Fibroblast of the aortic adventitia (primary cell): ENCODE measurements at places on chromosomes 11 and 22. TPM values are rescaled to one million over a fixed set of nuclear protein-coding genes. Genes with fewer than 3 reads are reported as not detected.
A peak's percentile ranks its signal among the peaks of the same experiment; 100 is the strongest.

NAALADL1 gene
- 9.7 and 11.5 TPM in 2 replicates for total RNA-seq

DNA sequence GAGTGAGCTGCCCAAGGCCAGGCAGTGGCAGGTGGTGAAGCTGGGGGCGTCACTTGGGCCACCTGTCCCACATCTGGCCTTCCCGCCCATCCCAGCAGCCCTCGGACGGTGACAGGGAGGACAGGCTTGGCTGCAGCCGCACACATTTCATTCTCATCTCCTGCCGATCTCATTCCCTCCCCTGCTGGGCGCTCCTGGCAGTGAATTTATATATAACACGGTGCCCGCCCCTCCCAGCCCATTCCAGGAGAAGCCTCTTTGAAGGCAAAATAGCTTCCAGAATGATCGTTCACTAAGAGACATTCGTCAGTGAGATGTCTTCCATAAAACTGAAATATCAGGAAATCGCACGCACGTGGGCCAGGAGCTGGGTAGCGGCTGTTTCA, 861.3 kb downstream of the TBC1D22A start:
- no peak for DNase-seq

- DNase-seq, result no peak
Measured at GRCh38 chr11:10295064-10295901, 1.3 kb upstream of the SBF2 start.

HEPHL1 gene
- not detected in 2 replicates for total RNA-seq

DNA sequence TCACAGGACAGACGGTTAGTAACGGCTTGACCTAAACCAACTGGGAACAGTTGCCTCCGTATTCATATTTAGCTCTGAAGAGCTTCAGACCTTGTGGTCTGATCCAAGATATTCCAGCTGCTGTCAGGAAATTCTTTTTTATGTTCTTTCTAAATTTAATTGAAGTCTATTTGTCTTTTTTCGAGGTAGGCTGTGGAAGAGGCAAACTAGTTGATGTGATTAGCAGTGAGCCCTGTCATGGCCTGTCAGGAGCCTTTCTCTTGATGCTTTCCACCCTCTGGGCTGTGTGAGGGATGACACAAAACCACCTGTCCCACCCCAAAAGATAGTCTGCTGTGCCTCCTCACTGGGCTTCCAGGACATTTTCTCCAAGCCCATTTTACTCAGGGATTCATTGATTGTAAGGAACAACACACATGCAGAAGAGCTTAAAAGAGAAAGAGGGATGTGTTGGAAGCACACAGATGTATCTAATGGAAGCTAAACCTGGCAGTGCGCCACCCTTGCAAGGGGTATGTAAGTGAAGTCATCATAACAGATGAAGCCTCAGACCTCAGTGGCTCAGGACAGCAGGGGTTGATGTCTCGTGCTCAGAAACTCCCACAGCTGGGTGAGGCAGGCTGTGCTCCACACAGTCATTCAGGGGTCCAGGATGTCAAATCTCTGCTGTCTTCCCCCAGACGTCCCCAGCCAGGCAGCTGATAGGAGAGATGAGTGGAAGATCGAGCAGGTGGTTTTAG, 170.0 kb downstream of the NCAM1 start:
- DNase-seq, result no peak

TBX10 gene
- total RNA-seq, result not detected in 2 replicates

C11orf52 gene
- 0.63 TPM in 1 of 2 replicates, not detected in the other for total RNA-seq

DNA sequence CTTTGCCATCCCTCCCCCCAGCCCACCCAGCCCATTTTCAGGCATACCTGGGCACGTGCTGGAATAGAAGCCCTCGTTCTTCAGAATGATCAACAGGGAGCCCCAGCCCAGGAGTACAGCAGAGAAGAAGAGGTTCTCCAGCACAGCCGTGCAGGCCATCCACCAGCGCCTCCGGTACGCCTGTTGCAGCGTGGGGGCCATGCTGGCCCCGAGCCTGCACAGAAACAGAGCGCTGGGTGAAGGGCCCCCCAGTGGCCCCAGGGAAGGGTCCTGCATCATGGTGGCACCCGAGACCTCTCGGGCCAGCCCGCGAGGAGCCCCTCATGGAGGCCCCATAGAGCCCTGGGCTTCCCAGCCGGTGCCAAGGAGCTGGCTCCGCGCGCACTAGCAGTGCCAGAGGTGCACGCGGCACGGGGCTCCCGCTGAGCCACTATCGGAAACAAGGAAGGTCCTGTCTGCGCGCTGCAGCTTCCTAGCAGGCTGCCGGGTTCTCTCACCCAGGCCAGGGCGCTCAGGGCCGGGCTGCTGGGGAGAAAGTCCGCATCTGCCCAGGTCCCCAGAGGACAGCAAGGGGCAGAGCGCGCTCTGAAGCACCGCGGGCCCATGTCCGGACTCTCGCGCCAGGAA, 1.5 kb downstream of the SLC43A1 start:
- DNase-seq, result peak; percentile 27
